ENCODE measurements at places on chromosomes 2 and 18. TPM values are rescaled to one million over a fixed set of nuclear protein-coding genes. Genes with fewer than 3 reads are reported as not detected.

CRACDL gene
- 0.42 TPM for total RNA-seq

GRCh38 chr18:48672671-48673340, 134.0 kb downstream of the CTIF start:
- DNase-seq = no peak

- no peak for DNase-seq
Measured at GRCh38 chr2:56239437-56239836, 55.6 kb downstream of the CCDC85A start.

DNA sequence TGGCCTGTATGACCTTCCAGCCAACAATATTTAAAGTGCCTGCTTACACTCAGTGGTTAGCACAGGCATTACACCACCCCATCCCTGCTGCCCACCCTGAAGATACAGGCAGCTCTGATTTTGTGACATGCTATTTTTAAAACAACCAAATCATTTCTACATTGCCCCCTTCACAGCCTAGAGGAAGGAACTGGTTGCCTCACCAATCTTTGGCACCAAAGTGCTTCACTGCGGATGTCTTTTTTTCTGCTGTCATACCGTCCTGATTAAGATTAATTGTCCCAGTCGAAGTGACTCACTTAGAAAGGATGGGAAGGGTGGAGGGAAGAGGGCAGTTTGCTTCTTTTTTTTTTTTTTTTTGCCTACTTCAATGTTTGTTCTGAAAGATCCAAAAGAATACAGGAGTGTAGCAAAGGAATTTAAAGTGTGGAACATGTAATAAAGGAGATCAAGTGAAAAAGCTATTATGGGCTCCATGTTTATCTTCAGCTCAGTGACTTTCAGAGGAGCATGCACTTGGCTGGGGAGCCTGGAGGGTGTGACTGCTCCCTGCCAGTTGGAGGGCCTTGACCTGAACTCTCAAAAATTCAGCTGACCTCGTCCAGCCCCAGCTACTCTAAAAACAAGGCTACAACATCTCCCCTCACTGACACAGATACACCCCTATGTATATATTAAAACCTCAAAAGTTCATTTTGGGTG, 501.1 kb upstream of the TNP1 start:
- DNase-seq = no peak

DNA sequence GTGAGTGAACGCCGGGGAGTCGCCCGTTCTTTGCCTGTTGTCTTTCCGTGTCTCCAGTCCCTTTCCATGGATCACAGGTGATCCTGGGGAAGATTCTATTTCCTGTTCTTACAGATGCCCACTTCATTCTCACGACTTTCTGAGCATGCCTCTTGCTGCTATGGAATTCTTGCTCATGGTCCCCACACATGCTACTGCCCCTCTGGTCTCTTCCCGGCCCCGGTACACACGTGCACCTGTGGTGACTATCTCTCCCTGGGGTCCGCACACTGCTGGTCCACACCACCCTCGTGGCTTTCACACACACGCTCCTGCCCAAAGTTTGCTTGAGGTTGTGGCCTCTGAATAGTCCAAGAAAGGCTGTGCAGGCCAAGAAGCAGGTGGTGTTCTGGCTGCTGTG, 67.9 kb upstream of the ALKAL2 start:
- no peak for DNase-seq

RSAD2 gene
- 2.7 TPM for total RNA-seq

DNA sequence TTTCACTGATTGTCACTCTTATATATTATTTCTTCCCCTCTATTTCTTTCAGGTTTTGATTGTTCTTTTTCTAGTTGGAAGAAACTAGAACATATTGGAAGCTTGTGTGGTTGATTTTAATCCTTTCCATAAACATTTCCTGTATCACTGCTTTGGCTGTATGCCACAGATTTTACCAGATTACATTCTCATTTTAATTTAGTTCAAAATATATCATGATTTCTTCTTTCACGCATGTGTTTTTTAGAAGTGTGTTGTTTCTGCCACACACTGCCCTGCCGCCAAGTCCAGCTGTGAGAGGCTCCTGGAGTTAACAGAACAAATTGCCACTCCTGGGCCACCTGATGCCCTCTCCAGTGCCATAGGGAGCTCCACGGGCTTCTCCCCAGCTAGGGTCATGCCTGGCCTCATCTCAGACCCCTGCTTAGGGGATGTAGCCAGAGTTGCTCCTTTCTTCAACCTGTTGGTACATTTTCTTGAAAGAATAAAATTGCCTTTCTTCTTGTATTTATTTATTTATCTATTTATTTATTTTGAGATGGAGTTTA, 206.2 kb upstream of the COPS8 start:
- DNase-seq = no peak

WDPCP gene
- total RNA-seq = 3.4 TPM

MARCO gene
- 26.2 TPM for total RNA-seq

GRCh38 chr18:77822632-77823031, 573.0 kb downstream of the GALR1 start:
- DNase-seq = no peak

- no peak for DNase-seq
Measured at GRCh38 chr2:15306706-15307105, 254.4 kb downstream of the NBAS start.

RAPH1 gene
- total RNA-seq = 75.1 TPM

GRCh38 chr2:43124687-43125057, 101.7 kb downstream of the ZFP36L2 start:
- DNase-seq = no peak

DHX57 gene
- total RNA-seq = 5.0 TPM

- DNase-seq = no peak
Measured at GRCh38 chr2:73257021-73257420, 22.9 kb downstream of the CCT7 start.

CAPN10 gene
- 8.9 TPM for total RNA-seq

NEURL3 gene
- 0.64 TPM for total RNA-seq

DNA sequence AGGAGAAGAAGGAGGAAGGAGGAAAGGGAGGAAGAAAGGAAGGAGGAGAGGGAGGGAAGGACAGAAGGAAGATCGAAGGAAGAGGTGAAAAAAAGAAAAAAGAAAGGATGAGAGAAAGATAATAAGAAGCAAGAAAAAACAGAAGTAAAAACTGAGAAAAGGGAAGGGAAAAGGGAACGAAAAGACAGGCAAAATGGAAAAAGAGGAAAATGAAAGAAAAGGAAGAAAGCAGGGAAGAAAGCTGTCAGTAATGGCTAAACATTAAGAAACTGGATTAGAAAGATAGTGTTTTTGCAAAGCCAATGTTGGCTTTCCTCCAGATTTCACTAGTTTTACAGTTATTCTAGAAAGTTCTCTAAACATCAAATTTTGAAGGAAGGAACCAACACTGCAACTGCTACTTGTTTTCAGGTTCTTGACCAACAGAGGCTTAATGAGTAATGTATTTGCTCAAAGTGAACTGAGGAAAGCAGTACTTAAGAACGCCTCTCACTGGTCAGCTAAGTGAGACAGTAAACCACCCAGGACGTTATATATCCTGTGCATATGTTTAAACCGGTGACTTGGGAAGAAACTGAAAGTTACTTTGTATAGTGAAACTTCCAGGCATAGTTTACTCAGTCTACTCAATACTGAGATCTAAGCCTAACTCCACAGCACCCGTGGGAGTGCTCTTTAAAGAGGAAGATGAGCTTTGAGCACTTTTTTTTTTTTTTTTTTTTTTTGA, 286.2 kb upstream of the TRIB2 start:
- no peak for DNase-seq

NT5C1B gene
- not detected for total RNA-seq

CCDC102B gene
- 1.7 TPM for total RNA-seq
